ENCODE measurements at places on chromosomes 13 and 19.

- no peak for DNase-seq
Observed at GRCh38 chr13:71773531-71773930, 93.5 kb downstream of the DACH1 start.

DNA sequence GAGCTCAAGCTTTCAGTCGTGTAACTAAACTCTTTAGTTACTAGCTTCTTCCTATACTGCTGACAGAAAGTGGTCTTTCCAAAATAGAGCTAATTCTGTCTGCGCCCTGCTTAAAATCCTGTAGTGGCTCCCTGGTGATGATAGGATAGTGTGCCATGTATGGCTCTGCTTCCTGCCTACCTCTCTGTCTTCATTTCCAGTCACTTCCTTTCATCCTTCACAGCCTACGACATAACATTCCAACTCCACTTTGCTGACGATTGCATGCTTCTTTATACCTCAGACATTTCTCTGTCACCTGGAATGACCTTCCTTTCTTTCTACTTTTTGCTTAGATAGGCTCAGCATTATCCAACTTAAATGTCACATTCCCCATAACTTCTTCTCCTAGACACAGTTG, 190.8 kb downstream of the MAB21L1 start:
- no peak for DNase-seq

DNA sequence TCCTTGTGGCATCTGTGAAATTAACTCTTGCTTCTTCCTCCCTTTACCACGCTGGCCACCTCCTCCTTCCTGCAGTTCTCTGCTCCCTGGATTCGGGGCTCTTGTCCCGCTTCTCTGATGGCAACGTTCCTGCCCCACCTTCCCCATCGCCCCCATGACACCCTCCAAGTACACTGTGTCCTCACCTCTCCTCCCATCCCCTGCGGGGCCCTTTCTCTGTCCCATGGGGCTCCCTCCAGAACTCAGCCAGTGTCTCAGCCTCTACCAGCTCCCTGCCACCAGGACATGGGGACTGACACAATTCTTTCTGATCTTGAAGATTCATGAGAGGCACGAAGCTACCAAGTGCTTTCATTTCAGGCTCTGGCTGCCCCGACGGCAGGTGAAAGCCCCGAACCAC, 9.1 kb downstream of the CARS2 start:
- no peak for DNase-seq

DNA sequence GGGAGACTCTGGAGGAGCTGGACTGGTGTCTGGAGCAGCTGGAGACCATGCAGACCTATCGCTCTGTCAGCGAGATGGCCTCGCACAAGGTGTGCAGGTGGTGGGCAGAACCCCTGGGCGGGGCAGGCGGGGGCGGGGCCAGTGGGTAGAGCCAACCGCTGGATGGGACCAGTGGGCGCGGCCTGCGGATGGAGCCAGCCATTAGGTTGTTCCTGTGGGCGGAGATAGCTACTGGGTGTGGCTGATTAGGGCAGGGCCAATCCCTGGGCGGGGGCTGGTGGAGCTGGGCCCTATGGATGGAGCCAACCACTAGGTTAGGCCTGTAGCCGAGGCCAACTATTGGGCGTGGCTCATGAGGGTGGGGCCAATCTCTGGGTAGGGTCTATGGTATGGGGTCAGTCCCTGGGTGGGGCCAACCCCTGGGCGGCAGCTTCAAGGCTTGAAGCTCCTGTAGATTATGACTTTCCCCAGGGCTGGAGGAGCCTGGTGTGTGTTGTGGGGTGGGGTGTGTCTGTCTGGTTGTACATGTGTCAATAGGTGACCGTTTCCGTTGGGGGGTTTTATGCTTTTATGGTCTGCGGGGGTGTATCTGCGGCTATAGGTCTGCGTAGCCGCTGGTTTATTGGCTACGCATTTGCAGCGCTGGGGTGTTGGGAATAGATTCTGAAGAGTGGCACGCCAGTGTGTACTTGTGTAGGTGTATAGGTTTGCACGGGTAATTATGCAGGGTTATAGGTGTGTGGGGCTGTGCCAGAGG, 30.7 kb downstream of the PDE4A start:
- DNase-seq, result peak; percentile 29

DNA sequence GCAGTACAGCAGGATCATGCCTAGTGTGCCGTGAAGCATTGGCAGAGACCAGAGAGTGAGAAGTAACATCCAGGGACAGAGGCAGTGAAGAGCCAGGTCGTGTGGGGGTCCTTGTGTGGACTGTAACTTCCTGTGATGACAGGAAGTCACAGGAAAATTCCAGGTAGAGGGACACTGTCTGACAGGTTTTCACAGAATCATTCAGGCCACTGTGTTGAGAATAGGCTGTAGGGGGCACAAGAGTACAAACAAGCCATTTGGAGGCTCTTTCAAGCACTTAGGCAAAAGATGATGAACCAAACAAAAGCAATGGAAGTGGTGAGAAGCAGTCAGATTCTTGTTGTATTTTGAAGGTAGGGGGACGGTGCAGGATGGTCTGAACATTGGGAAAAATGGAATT, 46.4 kb downstream of the N4BP2L1 start:
- peak; percentile 13 for DNase-seq

GRCh38 chr13:51266642-51267041, 44.4 kb downstream of the FAM124A start:
- no peak for DNase-seq

DNA sequence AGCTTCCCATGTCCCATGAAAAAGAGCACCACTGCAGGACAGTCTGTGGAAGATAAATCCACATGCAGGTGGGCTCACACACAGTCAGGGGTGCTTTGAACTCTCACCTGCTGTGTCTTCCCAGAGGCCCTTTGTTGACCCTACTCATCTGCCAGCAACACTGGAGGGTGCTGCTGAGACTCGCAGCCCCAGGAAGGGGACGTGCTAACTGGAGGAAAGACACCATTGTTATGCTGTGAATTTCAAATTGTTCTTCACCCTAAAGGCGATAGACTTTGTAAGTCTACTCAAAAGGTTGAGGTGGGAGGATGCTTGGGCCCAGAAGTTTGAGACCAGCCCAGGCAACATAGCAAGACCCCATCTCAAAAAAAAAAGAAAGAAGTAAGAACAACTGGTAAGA, 107.3 kb upstream of the SERP2 start:
- no peak for DNase-seq

DNA sequence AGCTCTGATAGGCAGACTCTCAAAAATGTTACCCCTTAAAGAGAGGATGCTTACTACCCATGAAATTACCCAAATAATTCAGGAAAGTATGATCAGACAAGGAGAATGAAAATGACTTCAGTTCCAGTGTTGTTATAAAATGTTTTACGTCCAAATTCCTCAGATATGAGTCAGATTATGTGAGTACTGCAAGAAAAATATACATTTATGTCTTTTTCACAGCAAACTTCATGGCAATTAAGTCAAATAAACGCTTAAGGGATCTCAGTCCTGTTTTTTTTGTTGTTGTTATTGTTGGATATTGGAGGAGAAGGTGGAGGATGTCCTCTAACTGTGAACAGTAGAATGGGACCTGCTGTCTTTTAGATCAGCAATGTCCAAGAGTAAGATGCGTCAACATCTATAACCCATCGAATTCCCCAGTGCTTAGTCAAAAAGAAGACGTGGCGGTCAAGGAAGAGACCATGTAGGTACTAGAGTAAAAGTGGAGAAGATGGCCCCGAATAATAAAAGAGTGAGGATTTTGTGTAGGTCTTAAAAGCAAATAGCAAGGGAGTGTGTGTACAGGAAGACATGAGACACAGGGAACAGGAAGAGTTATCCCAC, 215.4 kb upstream of the IRS2 start:
- DNase-seq, result no peak

- DNase-seq, result no peak
Observed at GRCh38 chr19:1123885-1124677, 20.3 kb downstream of the GPX4 start.

DNA sequence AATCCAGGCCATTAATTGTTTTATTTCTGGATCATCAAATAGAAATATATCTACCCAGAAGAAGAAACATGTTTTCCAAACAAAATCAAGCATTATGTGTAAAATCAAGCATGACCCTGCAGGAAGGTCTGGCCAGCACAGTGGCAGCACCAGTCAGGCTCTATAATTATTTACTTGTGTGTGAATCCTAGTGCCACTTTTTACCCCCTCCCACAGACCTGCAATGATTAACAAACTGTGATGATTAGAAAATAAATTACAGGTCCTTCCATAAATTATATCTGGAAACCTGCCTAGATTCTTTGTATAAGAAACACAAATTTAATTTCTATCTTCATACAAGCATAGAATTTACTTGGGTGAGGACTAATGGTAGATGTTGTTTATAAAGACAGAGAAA, 186.1 kb downstream of the GPC6 start:
- DNase-seq, result no peak

DNA sequence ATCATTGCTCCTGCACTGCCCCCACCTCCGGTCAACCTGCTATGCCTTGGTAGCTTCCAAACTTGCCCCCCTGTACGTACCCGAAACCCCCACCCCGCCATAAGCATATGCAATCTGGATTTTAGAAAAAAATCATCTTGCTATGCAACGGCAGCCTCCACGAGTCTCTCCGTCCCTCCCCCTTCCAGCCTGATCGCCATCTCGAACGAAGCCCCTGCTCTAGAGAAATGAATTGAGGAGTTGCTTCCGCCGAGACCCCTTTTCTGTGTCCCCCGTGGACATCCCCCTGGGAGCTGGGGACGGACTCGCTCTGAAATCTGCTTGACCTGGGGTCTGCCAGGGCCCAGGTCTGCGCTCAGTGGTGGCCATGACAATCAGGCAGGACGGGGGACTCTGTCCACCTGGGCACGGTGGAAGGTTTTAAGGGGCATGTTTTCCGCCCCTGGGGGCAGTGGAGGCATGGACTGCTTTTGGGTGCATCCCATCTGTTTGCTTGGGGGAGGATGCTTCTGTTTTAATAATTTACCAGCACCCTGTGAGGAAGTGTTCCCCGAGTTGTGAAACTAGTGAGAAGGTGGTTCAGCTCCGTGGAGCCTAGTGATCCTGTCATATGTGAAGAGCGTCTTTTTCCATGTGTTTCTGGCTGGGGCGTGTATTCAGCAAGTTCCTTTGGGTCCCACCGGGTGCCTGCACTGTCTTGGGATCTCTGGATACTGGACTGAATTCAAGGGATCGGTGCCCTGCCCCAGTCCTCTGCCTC, 1.0 kb downstream of the KDM4B start:
- peak; percentile 77 for DNase-seq

Measured in inflammatory macrophage (primary cell).